Lower leg skin (tissue), 4 donors: ENCODE measurements at places on chromosomes 13 and 19.

- no peak for DNase-seq
Observed at GRCh38 chr13:37716420-37717195, 118.0 kb upstream of the POSTN start.

- no peak for DNase-seq
Observed at GRCh38 chr19:13521066-13521465, 14.8 kb upstream of the CACNA1A start.

DNA sequence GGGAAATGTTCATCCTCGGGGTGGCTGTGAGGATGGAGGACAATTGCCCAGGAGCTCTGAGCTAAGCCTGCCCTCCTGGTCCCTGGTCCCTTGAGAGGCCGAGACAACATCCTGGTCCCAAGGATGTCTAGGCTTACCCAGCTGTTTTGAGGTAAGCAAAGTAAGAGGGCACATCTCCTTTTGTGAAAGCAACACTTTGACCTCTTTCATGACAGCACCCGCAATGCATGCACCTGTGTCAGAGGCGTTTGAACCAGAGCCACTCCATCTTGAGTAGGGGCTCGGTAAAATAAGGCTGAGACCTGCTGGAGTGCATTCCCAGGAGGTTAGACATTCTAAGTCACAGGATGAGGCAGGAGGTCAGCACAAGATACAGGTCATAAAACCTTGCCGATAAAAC is 43.1 kb upstream of the ANKRD10 start:
- DNase-seq, result no peak

- no peak for DNase-seq
Observed at GRCh38 chr19:46867170-46867569, 6.4 kb downstream of the ARHGAP35 start.

GRCh38 chr13:28640861-28641599 is 17.9 kb upstream of the POMP start:
- no peak for DNase-seq
